ENCODE measurements at places on chromosomes 1 and 21. TPM values are rescaled to one million over a fixed set of nuclear protein-coding genes. Genes with fewer than 3 reads are reported as not detected.

DNA sequence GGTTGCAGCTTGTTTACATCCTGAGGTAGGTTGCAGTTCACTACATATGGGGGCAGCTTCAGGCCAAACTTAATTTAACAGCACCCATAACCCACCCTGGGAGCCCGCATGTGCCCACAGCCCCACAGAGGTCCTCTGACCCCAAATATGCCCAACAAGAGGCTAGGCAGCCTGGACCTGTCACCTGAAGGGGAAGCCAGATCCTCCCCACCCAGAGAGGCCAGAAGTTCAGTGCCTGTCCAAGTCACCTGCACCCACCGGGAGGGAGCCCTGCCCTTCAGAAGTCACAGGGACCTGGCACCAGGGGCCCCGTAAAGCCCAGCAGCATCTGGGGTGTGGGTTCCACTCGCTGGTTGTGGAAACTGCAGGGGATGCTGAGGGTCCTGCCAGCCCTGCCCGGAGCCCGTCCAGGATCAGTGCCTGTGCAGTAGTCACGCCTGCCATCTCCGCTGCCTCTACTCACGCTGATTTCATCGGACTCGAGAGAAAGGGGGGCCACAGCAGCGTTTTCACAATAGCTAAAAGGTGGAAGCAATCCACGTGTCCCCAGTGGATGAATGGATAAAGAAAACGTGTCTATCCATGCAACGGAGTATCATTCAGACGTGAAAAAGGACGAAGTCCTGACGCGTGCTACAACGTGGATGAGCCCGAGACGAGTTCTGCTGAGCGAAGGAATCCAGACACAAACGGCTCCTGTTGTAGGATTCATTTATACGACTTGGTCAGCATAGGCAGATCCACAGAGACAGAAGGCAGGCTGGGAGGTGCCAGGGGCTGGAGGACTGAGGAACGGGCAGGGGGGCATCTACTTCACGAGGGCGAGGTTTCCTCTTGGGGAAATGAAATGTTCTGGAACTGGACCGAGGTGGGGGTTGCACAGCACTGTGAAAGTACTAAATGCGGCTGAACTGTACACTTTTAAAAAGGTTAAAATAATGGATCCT, 33.9 kb upstream of the COL6A2 start:
- DNase-seq, result no peak

DNA sequence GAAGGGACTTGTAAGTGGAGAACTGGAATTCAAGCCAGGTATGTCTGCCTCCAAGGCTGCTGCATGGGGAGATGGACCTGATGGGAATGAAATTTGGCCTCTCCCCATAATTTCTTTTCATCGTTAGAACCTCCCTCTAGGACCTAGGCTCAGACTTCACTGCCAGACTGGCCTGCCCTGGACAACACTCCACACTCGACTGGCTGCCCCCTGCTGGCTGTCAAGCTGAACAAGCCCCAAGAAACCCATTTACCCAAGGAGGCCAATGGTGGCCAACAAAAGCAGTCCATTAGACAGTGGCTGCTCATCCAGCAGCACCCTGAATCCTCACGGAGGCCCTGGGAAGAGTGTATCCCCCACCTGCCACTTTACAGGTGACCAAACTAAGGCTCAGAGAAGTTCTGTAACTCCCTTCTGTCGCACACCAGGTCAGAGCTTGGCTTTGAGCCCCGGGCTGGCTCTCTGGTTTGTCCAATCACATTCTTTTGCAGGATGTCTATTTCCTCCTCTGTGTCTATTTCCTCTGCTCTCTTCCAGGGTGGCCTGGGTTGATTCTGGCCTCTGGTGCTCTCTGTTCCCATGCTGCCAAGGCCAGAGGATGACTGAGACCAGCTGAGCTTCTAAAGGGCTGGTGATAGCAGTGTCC, 3.8 kb downstream of the RNF186 start:
- DNase-seq, result peak; percentile 68

GRCh38 chr1:83761167-83762038, 237.5 kb downstream of the TTLL7 start:
- peak; percentile 33 for DNase-seq

GRCh38 chr1:6889875-6890480, 104.7 kb downstream of the CAMTA1 start:
- peak; percentile 74 for DNase-seq

- no peak for DNase-seq
These were observed 57.6 kb downstream of the LDLRAD2 start for GRCh38 chr1:21869620-21870121.

DNA sequence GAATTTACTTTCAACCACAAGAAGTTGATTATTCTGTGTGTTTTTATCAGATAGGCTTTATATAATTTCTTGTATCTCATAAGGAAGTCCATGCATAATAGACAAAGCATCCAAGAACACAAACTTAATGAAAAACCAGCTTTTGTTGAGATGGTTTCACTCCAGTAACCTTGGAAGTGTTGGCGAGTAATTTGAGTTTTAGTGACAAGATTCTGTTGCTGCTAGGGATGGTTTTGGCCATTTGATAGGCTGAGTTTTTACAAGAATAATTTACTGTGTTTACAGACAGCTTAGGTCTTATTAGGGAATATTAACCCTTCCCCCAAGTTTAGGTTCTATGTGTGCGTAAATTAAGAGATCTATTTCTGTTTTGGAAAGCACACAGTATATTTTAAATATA, 513.6 kb downstream of the USP25 start:
- no peak for DNase-seq

DNA sequence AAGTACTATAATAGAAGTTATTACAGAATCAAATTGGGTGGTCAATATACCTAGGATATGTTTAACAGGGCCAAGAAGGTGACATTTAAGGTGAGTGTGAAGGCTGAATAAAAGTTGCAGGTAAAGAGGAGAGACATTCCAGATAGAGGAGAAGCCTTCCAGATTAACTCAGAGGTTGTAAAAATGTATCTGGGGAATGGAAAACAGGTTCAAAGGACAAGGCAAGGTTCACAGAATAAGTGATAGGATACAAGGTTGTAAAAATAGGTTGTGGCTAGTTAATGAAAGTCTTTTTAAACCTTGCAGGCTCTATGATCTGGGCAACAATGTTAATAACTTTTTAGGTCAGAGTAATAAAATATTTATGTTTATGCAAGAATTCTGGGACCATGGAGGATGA, 40.2 kb downstream of the FUBP1 start:
- no peak for DNase-seq

- no peak for DNase-seq
These were observed 13.3 kb downstream of the SLC66A1 start for GRCh38 chr1:19325368-19325957.

GRCh38 chr1:114248162-114248561, 94.5 kb upstream of the SYT6 start:
- no peak for DNase-seq

- DNase-seq, result no peak
These were observed 1233.7 kb downstream of the PLA2G4A start for GRCh38 chr1:188062456-188062855.

- DNase-seq, result no peak
These were observed 55.4 kb downstream of the XCL1 start for GRCh38 chr1:168631671-168632400.

- DNase-seq, result no peak
These were observed 96.3 kb upstream of the SLC44A3 start for GRCh38 chr1:94723894-94724293.

GRCh38 chr1:10438677-10439163, 8.5 kb downstream of the CENPS start:
- DNase-seq, result no peak

DNA sequence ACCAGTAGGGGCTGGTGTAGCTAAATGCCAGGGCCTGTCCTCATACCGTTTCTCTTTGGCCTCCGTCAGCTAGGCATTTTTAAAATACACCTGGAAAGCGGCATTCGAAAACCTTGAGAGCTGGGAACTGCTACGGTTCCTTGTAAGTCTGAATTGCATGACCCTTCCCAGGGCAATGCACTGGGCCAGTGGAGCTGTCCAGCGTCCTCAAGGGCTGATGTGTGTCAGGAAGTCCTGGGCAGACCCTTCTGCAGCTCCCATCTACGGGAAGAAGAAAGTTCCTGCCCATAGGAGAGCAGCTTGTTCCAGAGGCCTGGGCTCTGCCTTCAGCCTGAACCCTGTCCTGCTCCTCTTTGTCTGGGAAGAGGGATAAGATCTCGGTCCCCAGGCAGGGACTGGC, 34.1 kb downstream of the UBASH3A start:
- peak; percentile 74 for DNase-seq

DNA sequence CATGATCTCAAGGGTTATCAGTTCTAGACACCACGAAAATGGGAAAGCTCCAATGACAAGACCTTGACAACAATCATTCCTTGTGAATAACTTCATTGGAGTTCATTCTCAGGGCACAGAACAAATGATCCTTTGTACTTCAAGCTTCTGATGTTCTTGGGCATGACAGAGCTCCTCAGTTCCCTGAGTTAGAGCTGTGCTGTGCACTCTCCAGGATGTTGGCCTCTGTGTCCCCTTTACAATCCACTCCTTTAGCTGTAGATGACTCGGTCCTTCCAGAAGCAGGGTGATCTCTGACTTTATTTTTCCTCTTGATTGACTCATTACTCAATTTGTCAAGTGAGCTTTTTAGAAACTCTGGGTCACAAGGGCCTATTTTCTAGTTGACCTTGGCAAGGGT, 3.9 kb upstream of the FAM78B start:
- DNase-seq, result no peak

DNA sequence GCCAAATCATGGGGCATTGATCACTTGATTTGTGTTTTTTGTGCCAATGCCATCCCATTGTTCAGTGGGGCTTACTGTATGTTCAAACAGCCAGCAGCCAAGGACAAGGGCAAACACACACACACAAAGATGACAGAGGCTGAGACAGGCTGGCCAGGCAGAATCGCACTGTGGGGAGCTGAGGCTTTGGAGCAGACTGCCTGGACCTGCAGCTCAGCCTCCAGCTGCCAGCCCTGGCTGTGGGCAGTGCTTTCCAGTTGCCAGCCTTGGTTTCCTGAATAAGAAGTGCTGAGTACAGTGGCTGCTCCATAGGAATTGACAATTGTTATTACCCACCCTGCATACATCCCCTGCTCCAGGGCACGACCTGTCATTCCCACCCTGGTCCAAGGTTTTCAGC, 16.9 kb upstream of the PCP4 start:
- DNase-seq, result no peak

- DNase-seq, result no peak
These were observed 60.0 kb upstream of the ATP5PO start for GRCh38 chr21:33975548-33976081.

DNA sequence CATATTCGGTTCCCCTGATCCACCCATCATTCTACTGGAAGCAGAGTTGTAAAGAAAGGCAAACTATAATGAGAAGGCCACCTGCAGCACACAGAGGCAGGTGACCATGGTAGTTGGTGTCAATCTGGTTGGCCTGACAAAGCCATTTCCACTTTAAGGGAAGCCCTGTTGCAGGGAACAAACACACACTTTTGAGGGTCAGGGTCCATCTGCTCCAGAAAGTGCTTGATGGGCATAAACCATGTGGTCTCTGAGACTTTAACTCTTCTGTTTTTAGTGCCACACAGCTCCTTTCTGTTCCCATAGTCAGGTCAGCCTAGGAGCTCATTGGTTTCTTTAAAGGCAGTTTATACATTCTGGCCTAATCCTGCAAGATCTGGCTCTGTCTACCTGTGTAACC, 17.5 kb upstream of the BOLA1 start:
- DNase-seq, result no peak

- no peak for DNase-seq
These were observed 83.9 kb upstream of the EDEM3 start for GRCh38 chr1:184838504-184838951.

GRCh38 chr21:34857874-34858273, 189.1 kb downstream of the CLIC6 start:
- no peak for DNase-seq

DNA sequence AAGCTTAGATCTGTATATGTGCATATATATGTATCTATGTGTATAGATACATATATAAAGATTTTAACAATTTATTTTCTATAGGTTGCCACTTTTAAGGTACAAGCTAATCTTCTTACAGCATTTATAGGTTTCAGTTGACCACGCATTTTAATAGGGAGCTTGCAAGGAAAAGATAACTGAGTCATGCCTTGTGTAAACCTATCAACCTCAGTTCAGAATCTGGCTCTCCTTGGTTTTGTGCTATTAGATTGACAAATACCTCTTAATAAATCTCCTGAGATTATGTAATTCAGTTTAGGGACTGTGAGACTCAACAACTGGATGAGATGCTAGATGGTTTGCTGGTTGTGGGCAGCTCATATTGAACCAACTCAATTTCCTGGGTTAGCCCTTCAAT, 114.7 kb upstream of the SERBP1 start:
- no peak for DNase-seq

- DNase-seq, result no peak
These were observed 88.1 kb downstream of the COP1 start for GRCh38 chr1:176118985-176119384.

- no peak for DNase-seq
These were observed at the start of gene IVL for GRCh38 chr1:152907686-152908601. Gene IVL (plus strand): TSS chr1:152908546. CDS start chr1:152909798, 1,252 bp downstream.

GRCh38 chr1:159055181-159055641, 21.4 kb downstream of the AIM2 start:
- DNase-seq, result no peak

- peak; percentile 93 for DNase-seq
These were observed at the start of gene TTC4 for GRCh38 chr1:54715493-54716298. Gene TTC4 (plus strand): TSS chr1:54715861. CDS start chr1:54715909, 48 bp downstream.

DNA sequence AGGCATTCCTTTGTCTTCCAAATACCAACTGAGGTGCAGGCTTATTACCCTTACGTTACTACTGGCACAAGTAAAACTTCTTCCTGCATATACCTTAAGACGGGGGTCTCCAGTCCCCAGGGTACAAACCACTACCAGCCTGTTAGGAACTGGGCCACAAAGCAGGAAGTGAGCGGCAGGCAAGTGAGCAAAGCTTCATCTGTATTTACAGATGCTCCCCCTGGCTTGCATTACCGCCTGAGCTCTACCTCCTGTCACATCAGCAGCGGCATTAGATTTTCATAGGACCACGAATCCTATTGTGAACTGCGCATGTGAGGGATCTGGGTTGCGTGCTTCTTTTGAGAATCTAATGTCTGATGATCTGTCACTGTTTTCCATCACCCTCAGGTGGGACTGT, 113.1 kb downstream of the SLC45A1 start:
- DNase-seq, result no peak

- DNase-seq, result no peak
These were observed 77.0 kb downstream of the DDR2 start for GRCh38 chr1:162709132-162709860.

- DNase-seq, result no peak
These were observed 5.4 kb upstream of the LAMC2 start for GRCh38 chr1:183180634-183181056.

The NMNAT1 gene
- 14.6 TPM for total RNA-seq

The UROD gene
- 46.5 TPM for total RNA-seq

The KCNQ4 gene
- total RNA-seq, result not detected

The EXO1 gene
- 32.2 TPM for total RNA-seq

The DAB1 gene
- total RNA-seq, result 14.6 TPM

The HES4 gene
- 35.7 TPM for total RNA-seq

The CELA3B gene
- total RNA-seq, result not detected

The HPCA gene
- 1.0 TPM for total RNA-seq

The KIAA0040 gene
- total RNA-seq, result not detected

The C1QTNF12 gene
- 0.28 TPM for total RNA-seq

The RIIAD1 gene
- not detected for total RNA-seq

The ARMH1 gene
- total RNA-seq, result 3.6 TPM

Measured in neural progenitor cell (in vitro differentiated cells).